ENCODE measurements at places on chromosomes 7 and 10.
A peak's percentile ranks its signal among the peaks of the same experiment; 100 is the strongest.

DNA sequence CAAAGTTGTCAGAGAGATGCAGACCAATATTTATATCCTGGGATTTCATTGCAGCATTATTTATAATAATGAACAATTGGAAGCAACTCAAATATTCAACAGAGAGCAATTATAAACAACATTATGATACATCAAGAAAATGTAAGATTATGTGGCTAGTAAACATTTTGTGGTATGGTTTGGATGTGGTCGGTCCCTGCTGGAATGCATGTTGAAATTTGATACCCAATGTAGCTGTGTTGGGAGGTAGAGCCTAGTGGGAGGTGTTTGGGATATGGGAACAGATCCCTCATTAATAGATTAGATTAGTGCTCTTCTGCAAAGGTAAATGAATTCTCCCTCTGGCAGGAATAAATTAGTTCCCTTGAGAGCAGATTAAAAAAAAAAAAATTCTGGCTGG is 350.9 kb downstream of the ANKRD30A start:
- no peak for DNase-seq

- DNase-seq, result no peak
These were observed 365.6 kb downstream of the ANKRD7 start for GRCh38 chr7:118590107-118590506.

DNA sequence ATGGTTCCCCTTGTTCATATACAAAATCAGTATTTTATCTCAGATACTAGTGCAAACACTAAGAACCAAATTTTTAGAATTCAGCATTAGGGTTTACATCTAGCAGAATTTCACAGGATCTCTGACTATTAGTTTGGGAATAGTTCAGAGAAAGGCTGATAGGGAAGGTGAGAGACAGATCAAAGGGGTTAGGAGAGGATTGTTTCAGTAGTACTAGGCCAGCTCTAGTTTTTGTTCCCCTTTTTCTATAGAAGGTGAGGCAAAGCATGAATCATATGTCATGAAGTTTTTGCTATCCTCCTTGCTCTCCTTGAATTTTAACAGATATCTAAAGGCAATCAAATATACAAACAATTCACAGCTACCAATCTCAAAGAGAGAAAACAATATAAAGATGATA is 26.1 kb upstream of the CTNNA3 start:
- DNase-seq, result no peak

- no peak for DNase-seq
These were observed 213.2 kb upstream of the RHOBTB1 start for GRCh38 chr10:61157182-61157581.

DNA sequence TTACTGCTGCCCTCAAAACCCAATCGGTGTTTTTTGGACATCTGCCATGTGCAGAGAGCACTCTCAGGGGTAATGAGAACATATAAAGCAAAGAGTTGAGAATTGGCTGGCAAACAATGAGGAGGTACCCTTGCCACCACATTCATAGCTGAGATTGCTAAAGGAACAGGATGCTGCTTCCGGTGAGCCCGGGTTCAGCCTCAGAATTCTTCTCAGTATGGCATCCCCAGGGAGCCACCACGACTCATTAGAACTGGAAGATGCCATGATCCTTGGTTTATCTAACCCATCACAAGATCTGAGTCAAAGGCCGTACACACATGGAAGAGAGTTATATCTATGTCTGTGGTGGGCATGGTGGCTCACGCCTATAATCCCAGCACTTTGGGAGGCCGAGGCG is 174.4 kb downstream of the ARID5B start:
- DNase-seq, result no peak

- DNase-seq, result no peak
These were observed 128.2 kb upstream of the ADAM12 start for GRCh38 chr10:126516515-126516914.

GRCh38 chr7:37341033-37341630 is 107.5 kb downstream of the ELMO1 start:
- no peak for DNase-seq

DNA sequence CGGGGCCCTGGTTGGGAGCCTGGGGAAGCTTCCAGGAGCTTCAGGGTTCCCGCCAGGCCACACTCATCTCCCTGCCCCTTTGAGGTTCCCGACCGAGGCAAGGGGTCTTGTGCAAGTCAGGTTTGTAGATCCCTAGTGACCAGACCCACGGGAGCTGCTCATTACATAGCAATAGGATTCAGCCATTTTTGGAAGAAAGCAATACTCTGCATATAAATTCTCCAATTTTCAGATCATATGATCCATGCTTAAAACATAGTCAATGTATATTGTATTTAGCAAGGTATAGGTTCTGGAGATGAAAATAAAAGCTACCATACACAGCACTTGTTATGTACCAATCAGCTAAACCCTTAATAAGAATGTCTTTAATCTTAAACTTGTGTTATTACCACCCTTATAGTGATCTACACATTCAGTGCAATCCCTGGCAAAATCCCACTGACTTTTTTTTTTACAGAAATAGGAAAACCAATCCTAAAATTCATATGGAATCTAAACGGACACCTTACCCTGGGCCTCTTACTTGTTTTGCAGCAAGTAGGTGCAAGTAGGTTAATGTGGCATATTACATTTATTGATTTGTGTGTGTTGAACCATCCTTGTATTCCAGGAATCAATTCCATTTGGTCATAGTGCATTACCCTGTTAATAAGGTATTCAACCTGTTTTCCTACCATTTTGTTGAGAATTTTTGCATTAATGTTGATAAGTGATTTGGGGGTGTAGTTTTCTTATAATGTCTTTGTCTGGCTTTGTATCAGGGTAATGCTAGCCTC is 13.8 kb upstream of the FKBP9 start:
- no peak for DNase-seq

- DNase-seq, result no peak
These were observed 220.0 kb downstream of the ARHGAP21 start for GRCh38 chr10:24503461-24504320.

- no peak for DNase-seq
These were observed 434.5 kb downstream of the CCSER2 start for GRCh38 chr10:84762754-84763394.

GRCh38 chr10:124802313-124802675 is 675 bp downstream of the ABRAXAS2 start:
- DNase-seq, result no peak

GRCh38 chr10:62384057-62384446 is 9.9 kb downstream of the ZNF365 start:
- DNase-seq, result peak; percentile 34

- DNase-seq, result no peak
These were observed 149.3 kb upstream of the DPP6 start for GRCh38 chr7:153902862-153903261.

DNA sequence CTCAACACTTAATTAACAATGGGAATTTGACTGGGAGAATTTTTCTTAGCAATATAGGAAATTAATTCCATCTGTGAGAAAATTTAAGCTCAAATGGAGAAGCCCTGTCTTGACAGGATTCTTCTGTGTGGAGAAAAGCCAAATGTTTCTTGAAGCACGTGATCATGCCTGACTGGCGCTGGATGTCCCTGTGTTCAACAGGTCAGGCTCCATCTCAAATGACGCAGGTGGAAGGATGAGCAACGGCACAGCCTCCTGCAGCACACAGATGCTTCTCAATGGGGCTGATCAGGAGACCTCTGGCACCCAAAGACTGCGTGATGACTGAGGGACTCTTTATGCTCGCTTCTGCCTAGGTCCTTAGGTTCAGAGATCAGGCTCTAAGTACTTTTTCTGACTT is 143.8 kb downstream of the RSU1 start:
- no peak for DNase-seq

GRCh38 chr7:6477318-6477660 is 29.5 kb upstream of the DAGLB start:
- DNase-seq, result no peak

DNA sequence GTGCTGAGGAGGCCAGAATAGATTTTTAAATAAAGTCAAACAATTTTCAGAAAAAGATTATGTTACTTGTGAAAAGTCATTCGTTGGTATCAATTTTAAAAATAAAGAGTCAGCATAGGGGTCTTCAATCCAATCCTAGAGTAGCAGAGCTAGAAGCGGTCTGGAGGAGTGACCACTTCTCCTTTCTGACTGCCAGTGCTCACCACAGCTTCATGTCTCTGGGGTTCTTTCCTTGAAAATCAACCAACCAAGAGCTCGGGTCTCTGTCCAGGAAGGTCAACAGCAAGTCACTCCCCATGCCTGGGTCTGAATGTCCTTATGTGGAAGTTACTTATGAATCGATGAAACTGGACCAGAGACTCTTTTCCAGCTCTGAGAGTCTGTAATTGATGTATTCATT is 14.3 kb downstream of the PTPRN2 start:
- DNase-seq, result no peak

DNA sequence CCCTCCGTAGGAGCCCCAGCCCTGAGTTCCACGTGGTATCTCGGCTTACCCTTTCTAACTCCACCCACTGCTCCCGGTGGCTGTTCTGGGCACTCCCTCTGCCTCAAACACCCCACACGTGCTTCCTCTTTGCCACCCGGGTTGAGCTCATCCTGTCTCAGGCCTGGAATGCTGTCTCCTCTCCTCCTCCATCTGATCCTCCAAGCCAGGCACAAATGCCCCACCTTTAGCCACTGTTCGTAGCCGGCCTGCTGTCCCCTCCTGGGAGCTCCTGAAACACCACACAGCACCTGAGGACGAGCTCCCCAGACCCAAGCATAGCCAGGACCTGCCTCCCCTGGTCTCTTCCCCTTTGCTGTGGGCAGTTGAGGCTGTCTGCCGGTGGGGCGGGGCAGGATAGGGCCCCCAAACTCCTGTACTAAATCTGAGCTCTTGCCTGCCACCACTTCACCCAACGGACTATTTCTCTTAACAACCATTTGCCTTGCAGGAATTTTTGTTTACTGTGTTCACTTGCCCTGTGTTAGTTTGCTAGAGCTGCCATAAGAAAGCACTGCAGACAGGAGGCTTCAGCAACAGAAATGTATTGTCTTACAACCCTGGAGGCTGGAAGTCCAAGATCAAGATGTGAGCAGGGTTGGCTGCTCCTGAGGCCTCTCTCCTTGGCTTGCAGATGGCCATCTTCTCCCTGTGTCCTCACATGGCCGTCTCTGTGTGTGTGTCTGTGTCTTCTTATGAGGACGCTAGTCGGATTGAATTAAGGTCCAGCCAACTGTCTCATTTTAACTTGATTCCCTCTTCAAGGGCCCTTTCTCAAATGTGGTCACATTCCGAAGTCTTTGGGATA is 58.3 kb upstream of the SHH start:
- DNase-seq, result no peak

GRCh38 chr7:101538596-101539459 is 90.3 kb downstream of the MYL10 start:
- DNase-seq, result peak; percentile 7

- DNase-seq, result peak; percentile 29
These were observed 13.0 kb upstream of the STK31 start for GRCh38 chr7:23696916-23697441.

DNA sequence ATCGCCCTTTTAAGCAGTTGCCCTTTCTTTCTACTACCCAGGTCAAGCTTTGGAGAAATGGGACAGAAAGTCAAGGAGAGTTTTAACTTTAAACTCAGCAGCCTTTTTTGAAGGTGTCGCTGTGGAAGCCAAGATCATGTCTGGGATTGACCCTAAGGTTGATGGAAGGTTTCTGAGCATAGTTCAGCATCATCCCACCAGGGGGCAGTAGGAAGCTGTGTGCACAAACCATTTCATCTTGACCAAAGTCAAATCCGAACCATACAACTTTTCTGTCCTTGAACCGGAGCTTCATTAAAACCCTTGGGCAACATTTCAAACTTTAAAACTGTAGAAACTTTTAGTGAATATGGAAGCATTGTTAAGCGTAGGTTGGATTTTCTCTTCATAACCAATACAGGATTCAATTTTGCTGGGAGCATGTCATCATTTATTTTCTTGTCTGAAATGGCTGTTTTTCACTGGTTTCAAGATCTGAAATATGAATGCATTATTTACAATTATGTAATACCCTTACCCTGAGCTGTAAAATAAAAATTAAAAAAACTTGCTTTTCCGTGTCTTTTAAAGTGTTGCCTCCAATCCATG is 214.4 kb upstream of the KIAA1217 start:
- no peak for DNase-seq

- DNase-seq, result no peak
These were observed 4.7 kb upstream of the MRLN start for GRCh38 chr10:59757966-59758365.

GRCh38 chr10:59073456-59074053 is 102.9 kb upstream of the PHYHIPL start:
- DNase-seq, result no peak

- DNase-seq, result no peak
These were observed 1585.5 kb upstream of the LRRTM3 start for GRCh38 chr10:65340340-65340739.

DNA sequence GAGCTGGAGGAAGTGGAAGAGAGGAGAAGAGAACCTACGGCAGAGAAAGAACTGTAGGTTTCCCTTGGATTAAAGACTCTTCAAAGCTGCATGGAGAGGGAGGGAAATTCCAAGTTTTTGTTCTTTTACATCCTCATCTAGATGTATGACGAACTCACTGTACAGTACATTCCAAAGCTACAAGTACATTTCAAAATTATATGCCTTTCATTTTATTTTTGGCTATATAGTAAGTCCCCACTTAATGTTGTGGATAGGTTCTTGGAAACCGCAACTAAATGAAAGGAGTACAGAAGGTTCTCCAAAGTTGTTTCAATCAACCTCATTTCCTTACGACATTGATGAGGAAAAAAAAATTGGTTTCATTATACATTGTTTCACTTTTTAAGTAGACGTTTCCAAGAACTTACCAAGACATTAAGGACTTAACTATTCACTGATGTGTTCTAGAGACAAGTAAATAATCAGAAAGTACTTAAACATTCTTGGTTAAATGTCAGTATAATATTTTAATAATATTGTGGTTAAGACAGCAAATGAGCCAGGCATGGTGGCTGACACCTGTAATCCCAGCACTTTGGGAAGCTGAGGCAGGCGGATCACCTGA is 16.1 kb upstream of the JMJD1C start:
- DNase-seq, result no peak

GRCh38 chr10:33706191-33706590 is 371.7 kb upstream of the NRP1 start:
- DNase-seq, result no peak

GRCh38 chr7:13749636-13750035 is 239.8 kb downstream of the ETV1 start:
- DNase-seq, result no peak

DNA sequence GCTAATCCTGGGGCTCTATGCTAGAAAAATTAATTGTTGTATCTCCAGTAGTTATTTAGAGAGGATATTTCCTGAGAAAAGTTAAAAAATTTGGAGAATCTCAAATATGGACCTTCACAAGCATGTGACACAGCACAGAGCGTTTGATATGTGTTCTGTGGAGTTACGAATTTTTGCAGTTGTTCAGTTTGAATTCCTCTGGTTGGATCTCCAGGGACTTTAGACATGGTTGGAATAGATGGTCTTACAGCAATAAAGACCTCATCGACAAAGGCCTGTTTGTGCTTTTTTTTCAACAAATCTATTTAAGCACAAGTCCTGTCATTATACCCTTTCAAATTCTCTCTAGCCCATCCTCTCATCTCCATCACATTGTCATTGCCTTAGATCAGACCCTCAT is 138.0 kb downstream of the TES start:
- DNase-seq, result no peak

GRCh38 chr7:138047907-138048306 is 28.4 kb upstream of the AKR1D1 start:
- no peak for DNase-seq

GRCh38 chr10:86103391-86104101 is 263.0 kb downstream of the GRID1 start:
- no peak for DNase-seq

Data from stimulated activated CD4-positive, alpha-beta T cell treated with anti-CD3 and anti-CD28 coated beads, Interleukin-2, amount 100 ng/mL, for 4 hours (primary cell).